Iris pigment epithelial cell (primary cell): ENCODE measurements at places on chromosomes 4 and X.
A peak's percentile ranks its signal among the peaks of the same experiment; 100 is the strongest.

DNA sequence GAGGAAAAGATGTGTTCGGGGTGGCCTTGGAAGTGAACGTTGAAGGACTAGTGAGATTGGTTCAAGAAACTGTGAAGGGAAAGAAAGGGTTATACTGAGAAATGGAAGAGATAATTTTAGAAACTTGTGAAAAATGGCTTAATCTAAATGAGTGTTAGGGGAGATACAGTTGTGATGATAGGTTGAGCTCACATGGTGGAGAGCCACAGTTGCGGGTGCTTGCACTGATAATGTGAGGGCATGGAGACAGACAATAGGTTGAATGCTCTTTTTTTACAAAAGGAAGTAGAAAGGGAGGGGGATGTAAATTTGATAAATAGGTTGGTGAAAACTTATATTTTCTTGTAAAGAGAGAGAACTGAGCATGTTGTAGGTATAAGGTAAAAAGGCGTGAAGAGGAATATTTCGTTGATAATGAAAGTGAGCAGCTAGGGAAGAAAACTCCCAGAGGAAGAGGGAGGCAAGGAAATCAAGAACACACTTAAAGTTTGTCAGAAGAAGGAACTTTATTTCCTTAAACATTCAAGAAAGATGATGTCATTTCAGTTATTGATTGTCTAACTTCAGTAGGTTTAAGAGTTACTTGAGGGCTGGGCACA lies 8.2 kb downstream of the AREG start:
- no peak for DNase-seq

GRCh38 chr4:94475050-94475449 lies 23.3 kb downstream of the PDLIM5 start:
- DNase-seq: no peak

GRCh38 chr4:40401631-40402030 lies 66.5 kb downstream of the CHRNA9 start:
- no peak for DNase-seq

DNA sequence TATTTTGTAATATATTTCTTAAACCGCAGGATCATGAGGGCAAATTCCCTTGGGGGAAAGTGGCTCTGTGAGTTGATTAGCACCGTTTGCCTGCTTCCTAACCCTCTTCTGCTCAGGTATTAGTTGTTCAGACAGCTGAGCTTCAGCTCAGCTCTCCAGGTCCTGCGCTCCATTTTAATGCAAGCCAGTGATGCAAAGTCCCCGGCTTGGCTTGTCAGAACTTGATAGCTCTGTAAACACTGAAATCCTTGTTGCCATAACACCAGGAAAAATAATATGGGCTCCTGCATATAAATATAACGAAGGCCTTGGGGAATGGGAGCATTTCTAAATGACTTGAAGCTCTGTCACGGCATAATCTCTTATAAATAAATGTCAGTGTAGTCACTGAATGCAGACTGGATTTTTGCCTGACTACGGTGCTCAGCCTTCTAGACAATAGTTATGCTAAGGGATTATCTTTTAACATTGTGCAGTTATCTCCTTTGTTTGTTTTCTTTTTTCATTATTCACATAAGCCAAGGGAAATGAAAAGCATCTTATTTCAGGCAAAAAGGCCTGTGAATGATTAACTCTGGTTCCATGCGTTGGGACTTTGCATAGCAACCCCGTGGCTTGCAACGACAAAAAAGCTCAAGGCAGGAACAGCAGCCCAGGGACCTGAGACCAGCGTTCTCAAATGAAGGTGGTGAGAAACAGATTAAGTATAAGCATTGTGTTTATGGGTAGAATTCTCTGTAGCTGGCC lies 253.2 kb downstream of the SPRY1 start:
- peak; percentile 87 for DNase-seq

- no peak for DNase-seq
Measured at GRCh38 chr4:37066159-37066558, 178.4 kb upstream of the NWD2 start.

GRCh38 chrX:150625097-150625496 lies 56.7 kb downstream of the MTM1 start:
- no peak for DNase-seq

GRCh38 chr4:18050448-18050847 lies 28.9 kb upstream of the LCORL start:
- DNase-seq: no peak

DNA sequence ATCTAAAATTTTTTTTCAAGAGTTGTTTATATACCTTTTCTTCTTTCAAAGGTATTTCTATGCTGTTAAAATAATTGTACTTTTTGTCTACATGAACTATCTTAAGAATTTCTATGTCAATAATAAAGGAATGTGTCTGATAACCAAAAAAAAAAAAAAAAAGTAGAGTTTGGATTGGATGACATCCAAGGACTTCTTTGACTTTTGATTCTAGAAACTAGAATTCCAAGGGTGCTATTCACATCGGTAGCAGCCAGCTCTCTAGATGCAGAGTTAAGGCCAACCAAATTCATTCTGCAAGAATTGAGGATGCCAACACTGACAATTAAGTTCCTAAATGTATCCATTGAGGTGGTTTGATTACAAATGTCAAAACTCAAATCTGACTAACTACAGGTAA lies 42.0 kb upstream of the PRKG2 start:
- peak; percentile 79 for DNase-seq

GRCh38 chr4:110034026-110034393 lies 121.3 kb downstream of the EGF start:
- DNase-seq: no peak

DNA sequence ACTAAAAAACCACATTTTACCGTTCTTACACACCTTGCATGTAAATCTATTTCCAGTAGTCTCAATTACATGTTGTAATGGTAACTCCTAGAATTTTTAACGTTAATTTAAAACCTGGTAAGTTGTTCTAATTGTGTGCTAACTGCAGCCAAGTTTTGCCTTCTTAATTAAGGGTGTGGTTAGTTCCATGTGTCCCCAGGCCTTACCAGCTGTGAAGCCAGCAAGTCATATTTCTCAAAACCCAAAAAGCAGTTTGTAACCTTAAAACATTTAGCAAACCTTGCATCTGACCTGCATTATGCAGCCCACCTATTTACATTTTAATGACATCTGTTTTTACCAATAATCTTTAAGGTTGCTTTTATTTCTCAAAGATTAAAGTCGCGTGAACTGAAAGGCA lies 18.4 kb upstream of the FAM47E start:
- DNase-seq: no peak

DNA sequence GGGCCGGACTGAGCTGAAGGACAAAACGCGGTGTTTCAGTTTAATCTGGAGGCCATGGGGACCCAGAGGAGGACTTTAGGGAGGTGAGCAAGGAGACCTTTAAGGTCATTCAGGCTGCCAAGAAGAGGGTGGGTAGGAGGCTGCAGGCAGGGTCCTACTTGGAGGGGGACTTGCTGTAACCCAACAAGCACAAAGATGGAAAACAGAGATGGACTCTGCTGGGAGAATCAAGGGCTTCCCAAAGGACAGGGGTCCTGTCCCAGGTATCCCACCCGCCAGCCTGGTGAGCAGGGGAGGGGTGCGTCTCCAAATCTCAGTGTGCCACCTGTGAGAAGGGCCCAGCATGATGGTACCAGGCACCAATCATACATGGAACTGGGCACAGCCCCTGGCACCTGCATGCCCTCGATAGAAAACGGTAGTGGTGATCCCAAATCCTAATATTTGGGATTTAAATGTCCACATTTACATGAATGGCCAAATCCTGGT lies 3.9 kb upstream of the HAUS3 start:
- DNase-seq: no peak

- DNase-seq: no peak
Measured at GRCh38 chr4:56931924-56932323, 24.2 kb downstream of the REST start.

DNA sequence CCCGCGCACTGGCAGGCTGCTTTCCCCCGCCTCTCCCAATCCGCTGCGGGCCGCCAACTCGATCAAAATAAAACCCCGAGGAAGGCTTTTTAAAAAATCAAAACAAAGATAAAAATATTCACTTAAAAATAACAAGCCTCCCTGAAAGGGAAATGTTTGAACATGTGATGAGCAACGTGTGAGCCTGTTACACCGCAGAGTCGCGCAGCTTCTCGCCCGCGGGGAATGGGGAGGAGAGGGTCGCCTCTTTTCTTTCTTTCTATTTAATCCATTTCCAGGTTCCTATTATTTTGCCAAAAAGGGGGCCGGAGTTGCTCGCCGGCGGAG lies 326.0 kb upstream of the F9 start:
- no peak for DNase-seq

DNA sequence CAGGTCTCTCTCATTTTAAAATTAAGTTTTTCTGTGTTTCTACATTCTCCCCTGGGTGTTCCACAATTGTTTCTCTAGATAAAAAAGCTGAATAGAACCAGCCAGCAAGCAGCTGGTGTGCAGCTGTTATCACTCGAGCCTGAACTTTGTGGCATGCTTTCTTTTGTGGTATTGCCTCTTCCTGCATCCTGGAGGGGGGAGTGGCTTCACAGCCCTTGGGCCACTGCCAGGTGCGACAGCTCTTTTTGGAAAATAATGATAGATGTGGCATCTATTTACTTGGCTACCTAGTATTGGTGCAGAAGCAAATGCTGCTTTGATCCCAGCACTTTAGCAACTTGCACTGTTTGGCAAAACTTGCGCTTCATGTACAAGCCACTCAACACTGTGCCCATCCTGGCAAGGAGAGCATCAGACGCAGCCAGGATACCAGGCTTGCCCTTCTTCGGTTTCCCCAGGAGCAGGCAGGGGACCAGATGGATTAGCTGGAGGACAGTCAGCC lies 69.4 kb downstream of the HMGB2 start:
- peak; percentile 56 for DNase-seq

DNA sequence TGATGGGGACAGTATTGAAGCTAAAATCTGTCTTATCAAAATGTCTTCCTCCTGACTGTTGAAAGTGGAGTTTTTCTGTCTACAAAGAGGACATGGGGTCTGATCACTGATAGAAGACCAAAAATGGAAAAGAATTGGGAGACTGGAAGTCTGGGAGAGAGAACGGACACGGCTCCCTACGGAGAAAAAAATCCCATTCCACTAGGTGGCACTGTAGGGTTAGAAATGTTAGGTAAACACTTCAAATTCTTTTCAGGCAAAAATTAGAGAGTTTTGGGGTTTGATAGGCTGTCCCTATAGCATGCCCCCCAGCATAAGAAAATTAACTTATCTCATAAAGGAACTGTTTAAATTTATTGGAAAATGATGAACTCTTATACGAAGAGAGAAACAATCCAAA lies 200.5 kb downstream of the FAM133A start:
- peak; percentile 17 for DNase-seq

- no peak for DNase-seq
Measured at GRCh38 chrX:152149648-152150047, 11.3 kb upstream of the MAGEA10 start.

DNA sequence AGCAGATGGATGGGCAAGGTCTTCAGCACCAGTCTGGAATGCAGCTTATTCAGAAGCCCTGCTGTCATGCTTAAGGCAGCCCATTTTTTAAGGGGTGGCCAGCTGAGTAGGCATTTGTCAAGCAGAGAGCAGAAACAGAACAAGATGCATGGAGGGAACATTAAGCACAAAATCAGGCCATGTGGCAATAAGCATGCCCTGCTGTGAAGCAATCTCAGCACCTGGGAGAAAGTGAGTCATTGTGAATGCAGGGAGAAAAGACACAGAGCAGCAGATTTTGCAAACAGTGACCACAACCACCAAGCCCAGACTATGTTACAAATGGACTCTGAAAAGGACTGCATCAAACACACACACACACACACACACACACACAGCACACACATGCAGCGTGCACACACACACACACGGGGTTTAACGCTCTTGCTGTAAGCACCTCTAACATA lies 94.1 kb upstream of the GALNT7 start:
- DNase-seq: peak; percentile 95

DNA sequence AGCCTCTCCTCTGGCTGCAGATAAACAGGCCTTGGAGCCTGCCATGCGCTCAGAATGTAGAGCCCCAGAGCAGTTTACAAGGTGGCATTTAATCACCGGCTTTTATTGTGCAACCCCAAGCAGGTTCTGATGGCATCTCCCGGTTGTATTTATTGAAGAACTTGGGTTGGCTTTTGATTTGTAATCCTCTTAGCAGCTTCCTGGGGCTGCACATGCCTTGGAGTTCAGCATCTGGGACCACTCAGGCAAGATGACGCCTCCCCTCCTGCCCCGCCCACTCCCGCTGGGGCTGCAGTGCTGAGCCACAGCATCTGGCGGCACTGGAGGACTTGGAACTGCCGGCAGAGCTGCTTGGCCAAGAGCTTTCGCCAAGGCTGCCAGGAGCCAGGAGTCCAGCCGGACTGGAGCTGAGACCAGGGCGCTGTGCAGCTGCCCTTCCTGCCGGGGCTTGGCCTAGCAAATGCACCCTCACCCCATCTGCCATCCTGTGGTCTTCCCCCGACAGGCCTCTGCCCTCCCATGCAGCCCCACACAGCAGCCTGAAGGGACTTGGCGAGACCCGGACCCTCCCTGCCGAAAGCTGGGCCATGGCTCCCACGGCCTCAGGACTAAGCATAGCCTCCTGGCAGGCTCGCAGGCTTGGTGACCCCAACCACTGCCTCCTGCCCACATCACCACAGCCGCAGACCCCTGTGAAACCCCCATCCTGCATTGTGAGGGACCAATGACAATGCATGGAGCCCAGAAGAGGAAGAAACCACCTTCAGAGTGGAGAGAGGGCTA lies 5.4 kb downstream of the HTRA3 start:
- peak; percentile 80 for DNase-seq

GRCh38 chr4:123236606-123237005 lies 160.0 kb upstream of the SPRY1 start:
- DNase-seq: no peak

DNA sequence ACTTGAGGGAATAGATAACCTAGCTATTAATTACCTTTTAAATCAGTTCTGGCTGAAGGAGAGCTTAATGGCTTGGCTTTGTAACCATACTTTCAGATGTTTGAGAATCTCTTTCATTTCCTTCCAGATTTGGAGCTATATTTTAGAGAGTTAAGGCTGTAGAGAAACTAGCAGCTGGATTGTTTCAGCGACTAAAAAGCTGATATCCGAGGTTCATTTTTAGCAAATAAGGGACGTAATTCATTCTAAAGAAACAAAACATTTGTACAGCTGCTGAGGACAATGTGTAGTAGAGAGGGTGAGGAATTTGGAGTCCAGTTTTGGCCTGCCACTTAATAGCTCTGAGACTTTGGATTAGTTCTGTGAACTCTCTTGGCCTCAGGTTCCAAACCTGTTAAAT lies 12.2 kb downstream of the OSTC start:
- DNase-seq: no peak

DNA sequence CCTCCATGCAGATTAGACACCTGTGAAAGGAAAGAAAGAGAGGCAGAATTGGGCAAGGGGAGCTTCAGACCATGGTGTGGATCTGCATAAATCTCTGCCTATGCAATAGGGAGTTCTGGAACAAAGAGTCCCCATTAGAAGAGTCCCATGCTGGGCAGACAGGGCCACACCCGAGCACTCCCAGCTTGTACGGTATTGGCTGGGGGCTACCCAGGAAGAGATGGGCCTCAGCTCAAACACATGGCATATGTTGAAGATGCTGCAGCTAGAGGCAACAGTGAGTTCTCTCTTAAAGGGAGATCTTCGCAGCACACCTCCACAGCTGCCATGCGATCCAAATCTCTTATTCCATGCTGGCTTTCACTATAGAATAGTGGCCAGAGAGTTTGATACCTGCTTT lies 24.7 kb downstream of the CCNG2 start:
- DNase-seq: no peak

GRCh38 chrX:112008724-112009123 lies 73.9 kb downstream of the TRPC5 start:
- DNase-seq: no peak

GRCh38 chr4:121071640-121072223 lies 603 bp downstream of the NDNF start:
- no peak for DNase-seq

- DNase-seq: peak; percentile 45
Measured at GRCh38 chr4:138927072-138927471, 88.5 kb upstream of the NOCT start.

- peak; percentile 64 for DNase-seq
Measured at GRCh38 chrX:20309806-20310205, 43.1 kb upstream of the RPS6KA3 start.
